ENCODE measurements at places on chromosomes 7 and 10.

- DNase-seq: no peak
Measured at GRCh38 chr7:158270106-158270775, 317.4 kb downstream of the PTPRN2 start.

DNA sequence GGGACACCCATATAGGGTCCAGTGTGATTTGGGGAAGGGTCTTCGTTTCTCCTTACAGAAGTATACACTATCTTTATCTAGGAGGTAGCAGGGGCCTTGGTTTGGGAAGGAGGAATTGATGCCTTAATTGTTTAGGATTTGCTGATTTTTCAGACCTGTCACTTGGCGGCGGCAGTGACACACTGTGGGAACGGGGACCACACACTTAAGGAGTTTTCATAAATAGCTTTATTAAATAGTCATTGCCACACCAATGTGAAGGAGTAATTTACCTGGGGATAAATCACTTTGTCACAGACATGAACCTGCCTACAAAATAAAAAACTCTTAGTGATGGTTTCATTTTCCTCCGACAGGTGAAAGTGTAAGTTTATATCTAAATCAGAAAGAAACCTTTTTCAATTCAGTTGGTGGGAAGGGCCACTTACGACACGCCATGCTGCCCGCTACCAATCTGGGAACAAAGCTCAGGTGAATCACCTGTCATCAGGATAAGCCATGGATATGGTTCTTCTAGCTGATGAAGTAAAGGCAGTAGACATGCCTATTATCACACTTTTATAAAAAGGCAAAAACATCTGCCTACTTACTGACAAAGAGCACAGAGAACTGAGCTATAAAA lies 12.3 kb upstream of the ENO4 start:
- no peak for DNase-seq

GRCh38 chr10:133313192-133313591 lies 4.5 kb downstream of the ZNF511 start:
- no peak for DNase-seq

DNA sequence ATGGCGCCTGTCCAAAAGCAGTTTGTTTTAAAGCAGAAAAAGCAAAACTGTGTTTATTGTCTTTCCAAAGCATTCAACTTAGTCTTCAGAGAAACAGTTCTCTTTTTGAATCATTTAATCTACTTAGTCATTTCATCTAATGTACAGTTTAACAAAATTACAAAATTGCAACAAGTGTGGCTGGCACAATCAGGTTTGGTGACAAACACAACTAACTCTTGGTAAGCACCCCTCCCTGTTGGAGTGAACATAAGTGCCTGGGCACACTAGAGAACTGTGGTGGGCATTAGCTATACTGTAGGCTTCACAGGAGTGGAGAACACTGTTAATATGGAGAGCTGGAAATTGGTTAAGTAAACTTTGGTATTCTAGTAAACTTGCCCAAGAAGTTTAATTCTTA lies 6.9 kb downstream of the CREM start:
- DNase-seq: no peak

DNA sequence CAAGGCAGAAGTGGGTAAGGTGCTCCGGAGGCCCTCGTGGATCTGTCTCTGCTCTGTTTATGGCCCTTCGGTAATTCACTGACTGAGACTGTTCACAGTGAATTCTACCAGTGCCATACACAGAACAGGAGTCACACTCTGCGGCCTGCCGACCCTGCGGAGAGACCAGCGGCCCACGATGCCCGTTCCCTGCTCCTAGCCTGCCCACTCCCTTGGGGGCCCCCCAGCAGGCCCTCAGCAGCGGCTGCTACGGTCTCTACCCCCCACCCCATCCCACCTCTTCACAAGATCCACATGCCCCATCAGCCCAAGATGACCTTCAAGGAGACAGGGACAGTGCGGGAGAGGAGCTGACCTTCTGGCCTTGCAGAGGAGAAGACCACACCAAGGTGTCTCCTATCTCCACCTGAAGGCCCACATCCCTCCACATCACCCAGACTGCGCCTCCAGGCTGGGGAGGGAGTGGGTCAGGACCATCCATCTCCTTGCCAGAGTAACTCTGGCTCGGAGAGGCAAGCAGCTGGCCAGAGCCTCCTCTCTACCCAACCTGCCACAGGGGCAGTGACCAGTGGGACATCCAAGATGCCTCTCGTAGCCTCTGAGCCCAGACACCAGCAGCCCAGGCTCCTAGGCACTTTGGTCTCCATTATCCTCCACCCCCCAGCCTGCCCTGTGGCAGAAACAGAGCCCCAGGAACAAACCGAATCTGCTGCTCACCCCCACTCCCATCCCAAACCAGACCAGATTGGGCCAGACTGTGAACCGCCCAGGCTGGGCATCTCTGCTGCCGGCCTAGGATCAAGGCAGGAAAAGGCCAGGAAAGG lies 163.6 kb downstream of the NRF1 start:
- DNase-seq: no peak

- peak; percentile 10 for DNase-seq
Measured at GRCh38 chr10:48981310-48981907, 41.8 kb upstream of the LRRC18 start.

GRCh38 chr10:124675261-124675660 lies 68.9 kb downstream of the FAM53B start:
- peak; percentile 57 for DNase-seq

- DNase-seq: no peak
Measured at GRCh38 chr7:151327659-151328058, 14.0 kb upstream of the NUB1 start.
